Transverse colon (tissue), 4 donors: ENCODE measurements at places on chromosomes 13 and 19. TPM values are rescaled to one million over a fixed set of nuclear protein-coding genes. Genes with fewer than 3 reads are reported as not detected.
A peak's percentile ranks its signal among the peaks of the same experiment; 100 is the strongest.

DNA sequence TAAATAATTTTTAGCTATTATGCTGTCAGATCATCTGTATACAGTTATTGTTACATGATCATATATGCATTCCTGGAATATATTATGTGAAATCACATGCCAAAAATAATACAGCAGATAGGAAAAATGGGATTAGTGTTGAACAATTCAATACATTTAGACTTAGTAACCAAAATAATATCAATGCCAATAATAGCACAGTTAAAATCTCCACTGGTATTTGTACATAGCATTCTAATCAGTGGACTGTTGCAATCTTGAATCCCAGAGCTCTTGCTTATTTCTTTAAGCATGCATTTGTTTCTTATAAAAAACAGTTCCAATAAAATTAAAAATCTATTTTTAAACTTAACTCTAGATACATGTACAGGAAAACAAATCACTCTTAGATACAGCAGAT is 2772.2 kb downstream of the PCDH9 start:
- no peak for DNase-seq

DNA sequence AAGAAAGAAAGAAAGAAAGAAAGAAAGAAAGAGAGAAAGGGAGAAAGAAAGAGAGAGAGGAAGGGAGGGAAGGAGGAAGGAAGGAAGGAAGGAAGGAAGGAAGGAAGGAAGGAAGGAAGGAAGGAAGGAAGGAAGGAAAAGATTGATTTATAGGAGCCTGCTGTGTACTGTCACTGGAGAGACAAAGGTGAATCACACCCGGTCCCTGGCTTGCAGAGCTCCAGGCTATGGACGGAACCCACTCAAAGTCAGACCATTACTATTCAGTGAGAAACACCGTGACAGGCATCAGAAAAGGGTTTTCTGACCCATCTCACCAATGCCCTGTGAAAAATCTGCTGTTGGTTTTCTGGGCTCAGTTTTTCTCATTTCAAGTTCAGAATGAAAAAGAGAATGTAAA is 7.3 kb upstream of the CEACAM6 start:
- DNase-seq: no peak

DNA sequence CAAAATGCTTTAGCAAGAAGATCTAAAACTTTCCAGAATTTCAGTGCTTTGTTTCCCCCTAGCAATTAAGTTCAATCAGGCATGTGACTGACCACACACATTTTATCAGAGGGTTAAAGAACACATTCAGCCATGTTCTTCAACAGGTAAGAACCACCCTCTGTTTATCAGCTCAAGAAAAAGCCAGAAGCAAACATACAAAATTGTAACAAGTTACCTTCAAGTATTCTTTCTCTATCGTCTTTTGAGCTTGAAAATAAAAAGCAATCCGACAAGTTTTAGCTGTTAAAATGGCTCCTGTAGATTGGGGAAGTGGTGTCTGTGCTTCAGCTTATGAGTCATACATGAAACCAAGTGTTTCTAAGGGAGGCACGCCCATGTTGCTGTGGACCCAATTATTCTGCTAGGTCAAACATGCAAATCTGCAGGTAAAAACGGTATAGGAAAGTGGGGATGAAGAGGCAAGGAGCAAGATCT is at the start of gene ELF1:
TSS of gene ELF1 (minus strand) at position 306 of the 477 bp plus-strand sequence. CDS start 37,262 bp downstream, outside the sequence.
- DNase-seq: peak; percentile 76

DNA sequence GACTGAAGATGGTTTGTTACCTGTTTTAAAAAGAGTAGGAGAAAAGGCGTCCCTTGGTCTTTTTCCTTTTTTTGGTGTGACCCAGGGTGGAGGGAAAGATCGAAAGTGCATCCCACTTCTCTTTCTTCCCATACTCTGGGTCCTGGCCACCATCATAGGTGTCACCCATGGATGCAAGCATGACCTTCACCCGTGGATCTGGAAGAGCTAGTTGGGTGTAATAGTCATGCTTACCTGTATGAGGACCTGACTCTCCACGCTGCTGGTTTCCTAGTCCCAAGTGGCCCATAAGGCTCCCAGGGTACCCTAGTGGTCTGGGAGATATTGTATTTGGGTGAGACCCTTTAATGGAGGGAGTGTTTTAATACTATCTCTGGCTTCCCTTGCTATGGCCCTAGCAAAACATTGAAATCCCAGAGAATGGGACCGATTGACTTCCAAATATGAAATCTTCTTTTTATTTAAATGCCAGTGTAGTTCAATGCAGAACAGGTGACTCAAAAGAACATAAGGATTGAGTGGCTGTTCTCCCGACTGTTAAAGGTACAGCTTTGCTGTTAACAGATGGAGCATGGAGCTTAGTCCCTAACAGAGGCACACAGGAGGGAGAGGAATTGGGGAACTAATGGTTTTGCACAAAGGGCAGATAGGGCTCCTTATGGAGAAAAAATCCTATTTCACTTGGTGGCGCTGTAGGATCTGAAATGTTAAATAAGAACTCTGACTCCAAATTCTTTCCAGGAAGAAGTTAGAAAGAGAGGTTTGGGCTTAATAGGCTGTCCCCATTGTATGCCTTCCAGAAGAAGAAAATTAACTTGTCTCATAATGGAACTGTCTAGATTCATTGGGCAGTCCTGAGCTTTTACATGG is 7.0 kb upstream of the ZNF550 start:
- no peak for DNase-seq

DNA sequence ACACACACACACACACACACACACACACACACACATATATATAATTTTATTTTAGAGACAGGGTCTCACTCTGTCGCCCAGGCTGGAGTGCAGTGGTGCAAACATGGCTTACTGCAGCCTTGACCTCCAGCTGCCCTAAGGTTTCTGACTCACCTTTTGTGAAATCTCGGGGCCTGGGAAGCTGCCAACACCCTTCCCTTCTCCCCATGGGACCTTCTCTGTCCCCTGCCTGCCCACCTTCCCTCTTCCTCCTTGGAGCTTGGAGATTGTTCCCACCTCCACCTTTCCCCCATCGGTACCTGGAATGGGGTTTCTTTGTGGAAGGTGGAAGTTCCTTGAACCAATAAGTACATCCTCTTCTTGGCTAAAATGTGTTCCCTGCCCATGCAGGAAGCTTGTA is 6.3 kb downstream of the ARRDC5 start:
- DNase-seq: no peak

DNA sequence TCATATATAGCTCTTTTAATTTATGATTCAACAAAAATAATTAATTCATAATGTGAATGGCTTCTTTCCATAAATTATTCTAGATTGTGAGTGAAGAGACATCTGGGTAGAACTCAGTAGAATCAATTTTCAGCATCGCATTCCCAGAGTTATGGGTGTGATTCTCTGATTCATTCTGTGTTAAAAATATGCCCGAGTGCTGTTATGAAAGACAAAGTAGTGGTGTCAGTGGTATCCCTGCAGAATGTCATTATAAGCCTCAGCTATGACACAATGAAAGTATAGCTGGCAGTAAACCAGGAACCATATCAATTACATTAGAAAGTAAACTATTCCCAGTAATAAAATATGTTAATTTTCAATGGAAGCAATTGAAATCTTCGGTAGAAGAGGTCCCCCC is 480.5 kb upstream of the SLITRK1 start:
- DNase-seq: no peak

LRRC63 gene
- not detected for total RNA-seq

SLC10A2 gene
- total RNA-seq: not detected

TEAD2 gene
- total RNA-seq: 5.6 TPM
